ENCODE measurements at places on chromosomes 12 and 14.

DNA sequence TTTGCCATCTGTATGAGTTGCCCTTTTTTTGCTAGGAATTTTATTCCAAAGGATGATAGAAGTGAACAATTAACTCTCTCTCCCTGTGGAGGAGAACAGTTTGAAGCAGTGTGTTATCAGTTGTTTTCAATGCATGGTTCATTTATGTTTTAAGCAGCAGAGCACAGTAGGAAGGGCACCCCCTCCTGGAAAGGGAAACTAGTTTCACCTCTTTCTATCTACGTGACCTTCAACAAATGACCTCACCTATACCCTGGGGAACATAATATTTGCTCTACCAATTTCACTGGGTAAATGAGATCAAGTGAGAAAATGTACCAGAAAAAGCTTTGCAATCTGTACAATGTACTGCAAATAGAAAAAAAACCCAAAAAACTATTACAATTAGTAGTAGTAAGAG lies 5.4 kb upstream of the DCP1B start:
- peak; percentile 52 for DNase-seq

GRCh38 chr12:8784290-8784888 lies 38.0 kb upstream of the A2ML1 start:
- no peak for DNase-seq

- DNase-seq = peak; percentile 56
Observed at GRCh38 chr12:71009430-71010142, 89.0 kb upstream of the PTPRR start.

GRCh38 chr12:94100990-94101737 lies 47.2 kb upstream of the PLXNC1 start:
- DNase-seq = peak; percentile 86

DNA sequence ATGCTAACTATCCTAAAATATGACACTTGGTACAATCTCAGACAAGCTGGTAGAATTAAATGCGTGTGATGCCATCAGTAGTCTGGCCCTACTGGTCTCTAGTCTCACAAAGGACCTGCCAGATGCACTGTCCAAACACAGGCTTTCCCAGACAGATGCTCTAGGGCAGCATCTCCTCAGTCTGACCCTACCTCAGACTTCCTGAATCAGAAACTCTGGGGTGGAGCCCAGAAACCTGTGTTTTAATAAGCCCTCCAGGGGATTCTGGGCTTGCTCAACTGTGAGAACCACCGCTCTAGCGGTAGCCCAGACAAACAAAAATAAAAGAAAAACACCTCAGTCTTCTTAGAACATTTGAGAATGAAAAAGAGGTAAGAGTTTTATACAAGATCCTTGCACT lies 48.0 kb downstream of the BDKRB1 start:
- DNase-seq = no peak

- DNase-seq = no peak
Observed at GRCh38 chr12:117188961-117189724, 1.1 kb downstream of the FBXO21 start.

DNA sequence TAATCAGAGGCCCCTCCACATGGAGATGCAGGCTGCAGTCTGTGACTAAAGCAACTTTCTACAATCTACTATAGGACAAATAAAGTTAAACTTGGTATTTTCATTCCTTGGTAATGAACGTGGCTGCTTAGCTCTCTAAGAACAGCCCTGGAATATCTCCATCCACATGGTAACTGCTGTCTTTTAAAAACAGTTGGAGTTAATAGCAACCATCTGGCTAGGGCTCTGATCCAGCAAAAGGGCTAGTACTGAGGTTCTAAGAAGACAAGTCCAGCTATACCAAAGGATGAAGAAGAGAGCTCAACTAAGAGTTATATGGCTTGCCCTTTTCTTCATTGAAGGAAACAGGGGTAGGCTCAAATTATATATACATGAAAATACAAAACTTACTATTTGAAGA lies 920.1 kb downstream of the FLRT2 start:
- DNase-seq = no peak

GRCh38 chr12:18859400-18859799 lies 121.5 kb downstream of the CAPZA3 start:
- no peak for DNase-seq

GRCh38 chr14:22822571-22823098 lies 7.1 kb upstream of the MRPL52 start:
- DNase-seq = peak; percentile 88

GRCh38 chr12:107912421-107913004 lies 138.0 kb downstream of the ASCL4 start:
- peak; percentile 83 for DNase-seq

- peak; percentile 35 for DNase-seq
Observed at GRCh38 chr12:8709124-8709830, 11.5 kb downstream of the RIMKLB start.

DNA sequence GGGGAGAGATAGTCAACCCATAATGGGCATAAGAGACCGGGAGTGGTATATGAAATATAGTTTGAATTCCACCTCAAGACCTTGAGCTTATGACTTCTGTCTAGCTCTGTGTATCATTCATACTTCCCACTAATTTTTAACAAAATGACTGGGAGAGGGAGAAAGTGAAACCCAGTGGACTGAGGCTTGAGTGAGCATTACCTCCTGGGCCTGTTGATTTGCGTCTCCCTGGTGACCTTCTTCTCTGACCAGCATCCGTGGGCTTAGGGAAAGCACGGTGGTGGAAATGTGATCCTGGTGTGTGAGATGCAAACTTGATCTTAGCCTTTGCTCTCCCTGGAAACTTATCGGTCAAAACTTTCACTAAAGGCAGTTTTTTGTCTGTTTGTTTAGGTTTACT lies 207.9 kb upstream of the BCL2L14 start:
- DNase-seq = no peak

DNA sequence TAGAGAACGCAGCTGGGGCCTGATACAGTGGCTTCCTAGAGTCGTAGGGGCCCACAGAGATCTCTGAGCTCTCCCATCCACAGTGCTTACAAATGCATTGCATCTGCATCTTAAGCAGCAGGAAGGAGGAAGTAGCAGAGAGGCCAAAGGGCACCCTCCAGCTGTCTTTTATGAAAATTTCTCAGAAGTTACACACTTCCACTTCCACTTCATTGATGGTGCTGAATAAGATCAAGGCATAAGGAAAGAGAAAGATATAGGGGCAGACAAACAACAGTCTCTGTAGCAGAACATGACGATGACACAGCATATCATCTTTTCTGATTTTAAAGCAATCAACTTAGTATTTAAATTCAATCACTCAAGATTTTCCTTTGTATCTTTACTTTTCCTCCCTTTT lies 51.6 kb upstream of the ABCC9 start:
- DNase-seq = peak; percentile 43

DNA sequence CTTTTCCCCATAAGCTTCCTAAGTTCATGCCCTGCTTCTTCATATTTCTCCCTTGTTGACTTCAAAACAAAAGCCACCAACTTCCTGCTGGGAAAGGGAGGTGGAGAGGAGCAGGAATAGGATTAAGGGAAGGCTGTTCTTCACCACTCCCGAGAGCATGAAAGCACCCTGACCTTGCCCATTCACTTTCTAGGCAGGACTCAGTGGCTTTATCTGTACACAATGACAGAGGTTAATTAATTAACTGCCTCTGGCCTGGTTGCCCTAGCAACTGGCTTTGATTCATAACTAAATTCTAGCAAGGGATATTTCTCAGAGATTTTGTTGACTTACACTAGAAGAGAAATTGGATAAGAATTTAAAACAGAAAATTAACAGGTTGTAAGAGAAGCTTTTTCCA lies 396.8 kb downstream of the RPS29 start:
- no peak for DNase-seq

- no peak for DNase-seq
Observed at GRCh38 chr12:19654650-19655376, 215.5 kb downstream of the AEBP2 start.

DNA sequence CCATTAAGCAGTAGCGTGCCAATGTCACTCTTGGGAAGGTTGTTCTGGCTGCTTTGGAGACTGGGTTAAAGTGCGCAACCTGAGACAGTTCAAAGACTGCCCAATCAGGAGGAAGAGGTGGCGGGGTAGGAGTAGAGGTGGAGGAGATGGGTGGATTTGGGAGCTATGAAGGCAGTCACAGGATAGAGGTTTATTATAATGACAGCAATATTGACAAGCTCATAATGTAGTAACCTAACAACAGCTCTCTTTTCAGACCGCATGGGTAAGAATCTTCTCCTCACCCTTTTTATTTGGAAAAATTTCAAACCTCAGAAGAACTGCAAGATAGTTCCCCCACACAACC lies 5.3 kb upstream of the PSMD9 start:
- DNase-seq = no peak

DNA sequence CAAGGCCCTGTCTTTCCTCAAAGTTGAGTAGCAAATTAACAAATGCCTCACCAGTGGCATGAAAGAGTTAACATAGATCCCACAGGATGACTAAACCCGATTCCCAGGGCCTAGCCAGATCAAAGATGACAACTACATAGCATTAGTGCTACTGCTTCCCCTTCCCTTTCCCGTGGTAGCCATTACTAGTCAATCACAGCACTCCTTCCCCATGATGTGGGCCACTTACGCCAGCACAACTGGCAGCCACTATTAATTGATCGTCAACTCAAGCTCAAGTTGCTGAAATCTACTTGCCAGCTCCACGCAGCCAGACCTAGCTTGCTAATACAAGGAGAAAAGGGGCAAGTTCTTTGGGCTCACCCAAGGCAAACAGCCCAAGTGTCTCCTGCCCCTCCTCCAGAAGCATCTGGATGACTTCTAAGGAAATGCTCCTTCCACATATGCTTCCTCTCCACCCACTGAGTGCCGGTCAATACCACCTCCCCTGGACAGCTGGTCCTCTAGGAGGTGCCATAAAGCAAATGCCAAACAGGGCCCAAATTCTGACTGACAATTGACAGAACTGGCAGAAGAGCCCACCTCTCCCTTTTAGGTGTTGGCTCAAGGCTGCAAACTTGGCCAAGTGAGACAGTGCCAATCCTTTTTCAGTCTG lies 72.6 kb downstream of the NUAK1 start:
- no peak for DNase-seq

- DNase-seq = no peak
Observed at GRCh38 chr12:71896205-71896882, 42.3 kb upstream of the TPH2 start.

- DNase-seq = peak; percentile 34
Observed at GRCh38 chr12:96397756-96398423, 2.3 kb downstream of the CDK17 start.

GRCh38 chr12:98419081-98419794 lies 96.2 kb upstream of the TMPO start:
- DNase-seq = no peak

- peak; percentile 68 for DNase-seq
Observed at GRCh38 chr12:6752167-6752920, 597 bp downstream of the MLF2 start.

DNA sequence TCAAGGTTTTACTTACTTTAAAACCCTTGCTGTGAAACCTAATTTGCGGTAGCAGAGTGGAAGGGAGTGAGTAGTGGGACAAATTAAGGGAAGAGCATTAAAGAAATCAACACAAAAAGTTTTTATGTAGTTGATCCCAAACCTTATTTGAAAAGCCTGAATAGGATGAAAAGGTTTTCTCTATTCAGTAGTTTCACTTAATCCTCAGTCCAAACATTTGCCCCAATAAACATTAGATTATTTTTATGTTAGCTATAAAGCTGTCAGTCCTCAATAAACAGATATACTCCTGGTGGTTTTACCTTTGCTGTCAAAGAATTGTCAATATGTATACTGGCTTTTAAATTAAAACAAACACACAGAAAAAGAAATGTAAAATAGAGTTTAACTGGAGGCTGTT lies 136.0 kb downstream of the PAX9 start:
- DNase-seq = no peak

GRCh38 chr14:24435192-24435810 lies 5.5 kb downstream of the KHNYN start:
- DNase-seq = no peak

DNA sequence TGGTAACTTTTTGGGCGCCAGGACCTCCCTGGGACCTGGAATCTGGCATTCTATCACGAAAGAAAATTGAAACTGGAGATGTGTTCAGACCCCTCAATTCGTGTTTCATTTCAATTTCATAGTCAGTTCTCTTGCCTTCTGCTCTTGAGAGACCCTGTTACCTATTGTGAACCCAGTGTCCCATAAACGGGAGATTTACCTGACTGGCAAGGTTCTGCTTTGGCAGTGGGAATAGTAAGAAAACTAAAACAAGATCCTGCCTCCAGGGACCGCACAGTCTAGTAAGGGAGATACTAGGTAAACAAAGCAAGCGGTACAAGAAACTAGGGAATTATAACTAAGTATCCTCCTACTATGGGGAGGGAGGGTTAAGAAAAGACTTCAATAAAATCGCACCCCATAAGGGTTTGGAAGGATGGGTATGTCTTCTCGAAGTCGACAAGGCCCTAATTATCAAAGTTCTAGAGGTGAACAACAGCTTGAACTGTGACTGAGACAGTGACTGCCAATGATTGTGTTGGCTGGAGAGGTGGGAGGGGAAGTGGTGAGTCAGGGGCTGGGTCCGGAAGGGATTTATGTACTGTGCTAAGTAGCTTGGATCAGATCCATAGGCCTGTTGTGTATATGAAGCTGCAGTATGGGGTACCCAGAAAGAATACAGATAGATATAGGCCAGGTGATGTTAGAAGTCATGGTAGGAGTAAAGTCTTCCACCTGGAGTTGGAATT lies 754 bp downstream of the ACSS3 start:
- DNase-seq = no peak

DNA sequence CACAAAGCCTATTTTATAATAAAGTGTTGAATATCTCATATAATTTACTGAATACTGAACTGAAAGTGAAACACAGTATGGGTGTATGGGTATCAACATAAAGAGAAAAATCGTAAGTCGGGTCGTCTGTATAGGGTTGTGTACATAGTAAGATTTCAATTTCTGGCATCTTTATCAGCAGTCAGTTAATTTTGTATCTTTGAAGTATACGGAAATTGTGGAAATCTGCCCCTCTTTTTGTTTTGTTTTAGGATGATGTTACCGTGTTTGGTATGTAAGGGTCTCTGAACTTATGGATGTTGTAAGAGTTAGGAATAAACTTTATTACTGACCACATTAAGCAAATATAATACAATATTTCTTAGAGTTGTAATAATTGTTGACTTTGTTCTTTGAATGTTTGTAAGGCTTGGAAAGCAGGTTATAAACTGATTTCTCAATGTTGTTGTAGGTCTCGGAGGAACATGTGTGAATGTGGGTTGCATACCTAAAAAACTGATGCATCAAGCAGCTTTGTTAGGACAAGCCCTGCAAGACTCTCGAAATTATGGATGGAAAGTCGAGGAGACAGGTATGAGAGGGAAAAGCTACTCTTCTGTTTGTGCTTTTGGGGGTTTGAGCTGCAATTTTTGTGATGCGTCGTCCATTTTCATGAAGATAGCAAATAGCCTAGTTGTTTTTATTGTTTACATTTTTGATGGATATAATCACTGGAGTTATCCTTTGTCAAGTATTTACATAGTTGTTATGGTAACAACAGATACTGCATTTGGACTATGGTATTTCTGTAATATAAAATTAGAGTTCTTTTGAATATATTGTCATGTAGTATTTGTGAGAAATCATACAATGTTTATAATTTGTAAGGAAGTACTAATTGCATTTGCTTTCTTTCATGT lies 12.0 kb downstream of the EID3 start:
- DNase-seq = no peak

GRCh38 chr12:4566474-4566873 lies 4.5 kb downstream of the DYRK4 start:
- no peak for DNase-seq

Data from hematopoietic multipotent progenitor cell treated with erythropoietin and hydrocortisone succinate and interleukin-3 and kit ligand, for 4 days (in vitro differentiated cells).